ENCODE measurements at places on chromosomes 12 and 14. TPM values are rescaled to one million over a fixed set of nuclear protein-coding genes. Genes with fewer than 3 reads are reported as not detected.

GRCh38 chr12:108604208-108604941, 6.5 kb upstream of the TMEM119 start:
- no peaks in the 10 kb centered on the region for H3K4me1 ChIP-seq
- no peak for DNase-seq
- H3K27me3 ChIP-seq = no peaks in the 10 kb centered on the region
- no peak overlapping the region for H3K4me3 ChIP-seq

DNA sequence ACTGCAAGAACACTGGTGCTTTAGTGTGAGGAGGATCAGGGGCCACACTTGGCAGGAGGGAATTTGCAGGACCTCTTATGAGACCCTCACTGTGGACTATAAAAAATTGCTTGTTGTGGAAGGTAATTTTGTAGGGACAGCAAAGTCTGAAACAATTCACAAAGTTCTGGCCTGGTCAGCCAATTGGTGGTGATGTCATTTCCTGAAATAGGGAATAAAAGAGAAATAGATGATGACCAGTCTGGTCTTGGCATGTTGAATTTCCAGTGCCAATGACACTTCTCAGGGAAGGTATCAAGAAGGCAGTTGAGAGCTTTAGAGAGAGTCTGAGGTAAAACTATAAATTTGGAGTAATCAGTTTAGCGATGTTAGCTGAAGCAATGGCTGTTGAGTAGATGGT, 129.3 kb upstream of the LMNTD1 start:
- H3K36me3 ChIP-seq = no peaks in the 10 kb centered on the region
- no peak overlapping the region for H3K4me3 ChIP-seq
- H3K27me3 ChIP-seq = no peaks in the 10 kb centered on the region
- no peak for DNase-seq

DNA sequence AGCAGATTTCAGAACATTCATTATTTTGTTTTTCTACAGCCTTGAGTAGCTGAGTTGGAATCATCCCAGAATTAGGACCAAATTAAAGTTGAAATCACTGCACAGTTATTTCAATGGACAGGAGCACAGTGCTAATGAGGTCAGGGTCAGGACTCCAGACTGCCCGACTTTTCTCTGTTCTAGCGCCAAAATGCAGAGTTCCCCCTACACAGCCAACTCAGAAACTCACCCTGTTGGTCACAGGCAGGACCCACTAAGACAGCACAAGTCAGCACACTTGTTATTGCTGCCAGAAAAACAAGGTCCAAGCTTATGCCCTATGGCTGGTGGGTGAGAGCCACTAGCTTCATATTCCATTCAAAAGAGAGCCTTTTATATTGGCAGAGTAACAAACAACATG, 198.1 kb upstream of the KRR1 start:
- DNase-seq = no peak
- no peaks in the 10 kb centered on the region for H3K27me3 ChIP-seq
- H3K4me1 ChIP-seq = no peaks in the 10 kb centered on the region
- H3K4me3 ChIP-seq = no peak overlapping the region
- H3K27ac ChIP-seq = no peak overlapping the region

DNA sequence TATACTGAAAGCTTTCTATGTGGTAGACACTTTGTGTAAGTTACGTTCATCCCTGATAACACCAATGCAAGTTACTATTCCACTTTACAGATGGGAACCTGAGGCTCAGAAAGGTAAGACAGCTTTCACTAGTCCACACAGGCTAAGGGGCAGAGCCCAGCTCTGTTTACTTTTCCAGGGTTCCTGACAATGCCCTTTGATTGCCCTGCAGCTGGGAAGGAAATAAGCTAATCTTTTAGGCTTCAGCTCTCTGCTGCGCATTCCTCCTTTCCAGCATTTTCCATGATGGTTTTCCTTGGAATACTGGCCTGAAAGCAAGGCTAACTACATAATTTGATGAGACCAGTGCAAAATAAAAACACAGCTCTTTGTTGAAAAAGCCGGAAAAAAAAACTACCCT, 185.7 kb upstream of the BTG1 start:
- no peaks in the 10 kb centered on the region for H3K36me3 ChIP-seq
- no peaks in the 10 kb centered on the region for H3K27me3 ChIP-seq
- H3K27ac ChIP-seq = no peak overlapping the region
- H3K4me1 ChIP-seq = no peaks in the 10 kb centered on the region
- DNase-seq = no peak

- H3K27ac ChIP-seq = no peak overlapping the region
- DNase-seq = no peak
- no peaks in the 10 kb centered on the region for H3K36me3 ChIP-seq
- H3K27me3 ChIP-seq = no peaks in the 10 kb centered on the region
- no peak overlapping the region for H3K4me3 ChIP-seq
- peaks cover 4% of the 10 kb centered on the region for H3K4me1 ChIP-seq
These were observed 363.0 kb upstream of the FKBP4 start for GRCh38 chr12:2431810-2432209.

DNA sequence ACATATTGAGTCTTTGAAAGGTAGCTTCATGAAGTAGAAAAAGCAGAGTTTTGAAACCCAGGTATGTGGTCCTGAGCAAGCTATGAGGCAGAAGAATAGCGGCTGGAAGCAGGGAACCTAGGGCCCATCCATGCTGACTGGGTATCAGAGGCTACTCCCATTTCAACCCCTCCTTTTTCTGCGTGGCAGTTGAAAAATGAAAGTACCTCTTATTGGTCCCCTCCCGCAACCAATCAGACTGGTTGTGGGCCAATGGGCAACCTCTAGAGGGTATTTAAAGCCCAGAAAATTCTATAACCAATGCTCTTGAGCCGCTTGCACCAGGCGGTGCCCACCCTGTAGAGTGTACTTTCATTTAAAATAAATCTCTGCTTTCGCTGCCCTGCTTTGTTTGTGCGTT, 1.6 kb upstream of the SNRPF start:
- H3K4me1 ChIP-seq = peaks cover 6% of the 10 kb centered on the region
- DNase-seq = no peak
- no peaks in the 10 kb centered on the region for H3K36me3 ChIP-seq
- H3K27me3 ChIP-seq = no peaks in the 10 kb centered on the region

GRCh38 chr14:92565718-92566115, 52.1 kb downstream of the RIN3 start:
- no peaks in the 10 kb centered on the region for H3K36me3 ChIP-seq
- H3K27ac ChIP-seq = no peak overlapping the region
- no peak for DNase-seq
- H3K4me3 ChIP-seq = no peak overlapping the region
- H3K4me1 ChIP-seq = peaks cover 3% of the 10 kb centered on the region

- no peaks in the 10 kb centered on the region for H3K27me3 ChIP-seq
- H3K36me3 ChIP-seq = no peaks in the 10 kb centered on the region
- no peaks in the 10 kb centered on the region for H3K4me1 ChIP-seq
- H3K27ac ChIP-seq = no peak overlapping the region
- H3K4me3 ChIP-seq = no peak overlapping the region
- no peak for DNase-seq
These were observed 19.0 kb upstream of the CLEC2A start for GRCh38 chr12:9951026-9951675.

DNA sequence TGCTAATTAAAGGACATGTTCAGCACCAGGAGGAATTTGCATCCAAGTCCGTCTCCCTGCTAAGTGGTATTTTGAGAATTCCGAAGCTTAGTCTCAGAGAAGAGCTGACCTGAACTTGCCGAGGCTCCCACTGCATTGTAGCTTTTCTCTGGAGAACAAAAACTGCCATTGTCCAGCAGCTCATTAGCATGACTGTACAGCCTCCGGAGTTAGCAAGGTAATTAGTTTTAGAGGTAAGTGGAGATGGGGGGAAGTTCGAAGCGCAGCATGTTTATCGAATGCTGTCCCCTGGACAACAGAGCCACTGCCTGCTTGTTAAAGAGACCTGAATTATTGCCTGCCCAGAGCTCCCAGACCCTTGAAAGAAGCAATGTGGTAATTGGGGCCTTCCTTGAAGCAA, 160.3 kb upstream of the PELI2 start:
- no peak overlapping the region for H3K4me3 ChIP-seq
- H3K4me1 ChIP-seq = no peaks in the 10 kb centered on the region
- H3K36me3 ChIP-seq = no peaks in the 10 kb centered on the region
- H3K27ac ChIP-seq = no peak overlapping the region
- H3K27me3 ChIP-seq = no peaks in the 10 kb centered on the region
- no peak for DNase-seq

- no peaks in the 10 kb centered on the region for H3K4me1 ChIP-seq
- H3K27me3 ChIP-seq = no peaks in the 10 kb centered on the region
- H3K36me3 ChIP-seq = peaks cover 2% of the 10 kb centered on the region
- H3K27ac ChIP-seq = no peak overlapping the region
- no peak overlapping the region for H3K4me3 ChIP-seq
- no peak for DNase-seq
These were observed 7.0 kb upstream of the TNS2 start for GRCh38 chr12:53042607-53043454.

GRCh38 chr12:98256830-98257229, 258.6 kb upstream of the TMPO start:
- H3K27me3 ChIP-seq = no peaks in the 10 kb centered on the region
- no peak overlapping the region for H3K27ac ChIP-seq
- H3K36me3 ChIP-seq = no peaks in the 10 kb centered on the region

DNA sequence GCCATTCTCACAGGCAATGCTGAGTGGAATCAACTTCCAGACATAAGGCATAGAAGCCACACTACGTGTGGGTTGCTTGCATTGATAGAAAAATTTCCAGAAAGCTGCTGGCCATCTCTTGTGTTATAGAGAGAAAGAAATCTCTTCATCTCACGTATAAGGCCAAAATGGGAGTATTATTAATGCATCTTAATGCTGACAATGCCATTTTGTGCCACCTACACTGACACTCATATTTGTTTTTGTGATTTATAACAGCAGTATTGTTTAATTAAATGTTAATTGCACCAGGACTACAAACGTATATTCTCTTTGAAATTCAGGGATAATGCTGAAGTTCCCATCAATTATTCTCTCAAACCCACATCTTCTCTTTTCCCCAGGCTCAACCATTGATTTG, 56.1 kb upstream of the TMEM132D start:
- peaks cover 3% of the 10 kb centered on the region for H3K27me3 ChIP-seq
- no peak overlapping the region for H3K27ac ChIP-seq
- no peak overlapping the region for H3K4me3 ChIP-seq
- DNase-seq = no peak
- H3K4me1 ChIP-seq = no peaks in the 10 kb centered on the region
- H3K36me3 ChIP-seq = no peaks in the 10 kb centered on the region

DNA sequence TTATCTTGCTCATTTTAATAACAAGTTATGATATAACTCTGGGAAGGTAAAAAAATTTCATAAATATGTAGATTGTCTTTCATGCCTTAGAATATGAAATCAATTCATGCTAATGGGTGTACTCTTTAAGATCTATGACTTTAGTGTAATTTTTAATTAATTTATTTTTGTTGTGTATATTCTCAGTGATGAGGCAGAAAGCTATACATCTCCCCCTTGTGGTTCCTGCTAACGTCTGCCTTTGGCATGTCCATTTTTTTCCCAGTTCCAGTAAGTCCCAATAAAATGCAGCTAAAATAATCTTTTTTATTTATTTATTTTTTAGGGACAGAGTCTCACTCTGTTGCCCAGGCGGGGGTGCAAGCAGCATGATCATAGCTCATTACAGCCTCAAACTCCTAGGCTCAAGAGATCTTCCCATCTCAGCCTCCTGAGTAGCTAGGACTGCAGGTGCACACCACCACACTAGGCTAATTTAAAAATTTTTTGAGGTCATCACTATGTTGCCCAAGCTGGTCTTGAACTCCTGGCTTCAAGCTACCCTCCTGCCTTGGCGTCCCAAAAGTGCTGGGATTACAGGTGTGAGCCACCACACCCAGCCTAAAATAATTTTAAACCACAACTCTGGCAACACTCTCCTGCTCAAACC, 3.3 kb upstream of the CHURC1 start:
- H3K36me3 ChIP-seq = no peaks in the 10 kb centered on the region
- DNase-seq = no peak
- no peaks in the 10 kb centered on the region for H3K4me1 ChIP-seq
- no peak overlapping the region for H3K27ac ChIP-seq

The RNFT2 gene
- 3.1 TPM for total RNA-seq

The GPD1 gene
- 3.1 TPM for total RNA-seq

The KRT77 gene
- not detected for total RNA-seq

The TBPL2 gene
- not detected for total RNA-seq

The AKAP5 gene
- 2.9 TPM for total RNA-seq

The CCDC196 gene
- not detected for total RNA-seq

The LRTM2 gene
- not detected for total RNA-seq

The CORO1C gene
- 207 TPM for total RNA-seq

The RNASE7 gene
- total RNA-seq = not detected

The WDR89 gene
- 12.9 TPM for total RNA-seq
